ENCODE measurements at places on chromosomes 5 and 9.

GRCh38 chr5:96873449-96873848 lies 2.9 kb upstream of the ERAP2 start:
- DNase-seq: no peak

- no peak for DNase-seq
Measured at GRCh38 chr5:92320446-92320845, 937.3 kb upstream of the ARRDC3 start.

- DNase-seq: no peak
Measured at GRCh38 chr9:134732392-134733110, 90.9 kb downstream of the COL5A1 start.

- DNase-seq: no peak
Measured at GRCh38 chr5:1637639-1638481, 114.1 kb upstream of the LPCAT1 start.

GRCh38 chr5:35598707-35599370 lies 18.8 kb upstream of the SPEF2 start:
- DNase-seq: no peak

GRCh38 chr5:419970-420369 lies 23.0 kb upstream of the EXOC3 start:
- no peak for DNase-seq

GRCh38 chr9:127154390-127155191 lies 32.2 kb upstream of the ANGPTL2 start:
- no peak for DNase-seq

GRCh38 chr5:6686915-6687409 lies 26.3 kb upstream of the TENT4A start:
- no peak for DNase-seq

- DNase-seq: no peak
Measured at GRCh38 chr5:17373814-17374556, 124.0 kb upstream of the TAF11L2 start.

- DNase-seq: no peak
Measured at GRCh38 chr5:160119905-160120266, 636 bp upstream of the PWWP2A start.

GRCh38 chr5:35458824-35459207 lies 158.8 kb upstream of the SPEF2 start:
- DNase-seq: no peak

Data from Panc1 (cell line).